ENCODE measurements at places on chromosomes 5 and 9.

- no peak for DNase-seq
Measured at GRCh38 chr9:34958411-34958982, 412 bp downstream of the PHF24 start.

- DNase-seq = no peak
Measured at GRCh38 chr5:165242646-165243045, 1737.2 kb downstream of the MAT2B start.

DNA sequence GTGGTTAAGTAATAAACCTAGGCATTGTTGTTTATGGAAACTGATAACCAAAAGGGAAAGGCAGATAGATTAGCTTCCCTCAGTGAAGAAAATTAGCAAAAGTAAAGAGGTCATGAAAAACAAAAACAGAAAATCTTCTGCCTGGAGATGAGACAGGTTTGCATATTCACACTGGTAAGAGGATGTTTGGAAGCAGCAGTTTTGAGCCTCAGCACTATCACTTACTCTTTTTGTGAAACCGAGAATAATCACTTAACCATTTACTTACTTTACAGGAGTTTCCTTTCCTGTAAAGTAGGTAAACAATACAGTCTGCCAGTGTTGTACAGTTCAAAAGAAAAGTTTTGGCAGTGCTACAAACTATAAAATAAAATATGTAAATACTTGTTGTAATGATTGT, 35.5 kb upstream of the EMB start:
- no peak for DNase-seq

GRCh38 chr9:91530829-91531228, 107.2 kb upstream of the NFIL3 start:
- no peak for DNase-seq

GRCh38 chr5:75690669-75691068, 26.6 kb downstream of the POC5 start:
- no peak for DNase-seq

DNA sequence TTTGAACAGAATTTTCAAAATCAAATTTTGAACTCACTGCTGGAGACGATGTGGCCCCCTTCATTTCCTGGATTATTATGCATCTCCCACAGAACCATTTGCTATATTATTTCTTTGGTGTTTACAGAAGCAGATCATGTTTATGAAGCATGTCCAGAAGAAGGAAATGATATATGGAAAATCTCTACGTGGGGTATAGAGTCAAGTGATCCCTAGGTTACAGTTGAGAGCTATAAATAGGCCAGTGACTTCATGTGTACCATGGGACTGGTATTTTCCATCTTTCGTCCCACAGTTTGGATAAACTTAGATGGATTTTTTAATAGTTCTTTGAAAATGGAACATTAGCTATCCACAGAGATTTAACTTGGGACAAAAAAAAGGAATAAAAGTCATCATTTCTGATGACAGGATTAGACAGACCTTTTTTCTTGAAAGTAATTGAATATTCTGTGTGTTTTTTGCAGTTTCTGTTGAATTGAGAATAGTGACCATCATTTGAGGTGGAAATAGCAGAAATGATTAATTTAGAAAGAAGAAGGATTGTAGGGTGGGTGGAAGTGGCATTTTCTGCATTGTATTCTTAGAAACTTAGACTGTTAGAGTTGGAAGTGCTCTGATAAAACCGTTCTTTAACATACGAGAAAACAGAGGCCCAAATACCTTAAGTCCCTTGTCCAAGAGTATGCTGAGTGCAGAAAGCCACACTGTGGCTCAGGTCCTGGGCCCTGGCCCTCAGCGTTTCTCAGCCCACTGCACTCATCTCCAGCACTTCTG, 136.4 kb downstream of the PIP5K1B start:
- DNase-seq = no peak

DNA sequence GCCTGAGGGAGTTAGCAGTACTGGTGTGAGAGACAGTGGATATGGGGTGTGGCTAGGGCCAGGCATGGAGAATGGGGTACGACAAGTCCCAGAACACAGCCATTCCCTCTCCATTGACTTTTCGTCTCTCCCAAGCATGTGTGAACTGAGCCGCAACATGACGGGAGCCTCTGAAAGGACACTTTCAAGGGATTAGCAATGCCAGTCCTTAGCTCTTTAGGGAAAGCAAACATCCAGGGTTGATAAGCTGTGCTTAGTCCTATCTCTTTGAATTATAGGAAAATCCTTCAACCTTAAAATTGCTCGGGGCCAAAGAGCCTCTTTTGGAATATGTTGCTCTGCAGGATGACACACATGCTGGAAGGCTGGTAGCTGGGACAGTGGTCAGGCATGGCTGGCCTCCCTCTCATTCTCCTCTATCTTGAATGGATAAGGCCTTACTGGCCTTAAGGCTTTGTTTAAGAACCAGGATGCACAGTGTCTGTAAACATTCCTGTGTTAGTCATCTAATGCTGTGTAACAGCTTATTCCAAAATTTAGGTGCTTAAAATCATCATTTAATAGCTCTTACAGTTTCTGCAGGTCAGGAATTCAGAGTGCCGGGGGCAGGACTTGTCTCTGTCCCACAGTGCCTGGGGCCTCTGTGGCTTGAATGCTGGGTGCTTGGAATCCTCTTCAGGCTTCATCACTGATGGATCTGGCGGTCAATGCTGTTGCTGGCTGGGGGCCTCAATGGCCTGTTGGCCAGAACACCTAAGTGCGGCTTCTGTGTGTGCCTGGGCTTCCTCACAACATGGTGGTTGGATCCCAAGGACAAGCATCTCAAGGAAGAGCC, 95.3 kb downstream of the PTTG1 start:
- DNase-seq = no peak

- DNase-seq = no peak
Measured at GRCh38 chr5:98700730-98701129, 72.7 kb upstream of the RGMB start.

- no peak for DNase-seq
Measured at GRCh38 chr9:90504486-90504885, 138.1 kb downstream of the DIRAS2 start.

DNA sequence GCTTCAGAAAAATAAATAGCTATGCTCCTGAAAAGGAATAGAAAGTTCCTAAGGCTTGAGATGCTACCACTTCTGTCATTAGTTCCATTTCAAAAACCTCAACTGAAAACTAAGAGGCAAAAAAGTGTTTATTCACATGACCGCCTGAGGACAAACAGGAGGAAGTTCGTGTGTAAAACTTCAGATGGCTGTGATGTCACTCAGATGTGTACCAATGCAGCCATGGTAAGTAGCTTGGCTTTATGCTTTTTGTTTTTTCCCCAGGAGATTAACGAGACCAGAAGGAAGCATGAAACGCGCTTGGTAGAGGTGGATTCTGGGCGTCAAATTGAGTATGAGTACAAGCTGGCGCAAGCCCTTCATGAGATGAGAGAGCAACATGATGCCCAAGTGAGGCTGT, 33.0 kb downstream of the LMNB1 start:
- no peak for DNase-seq

- no peak for DNase-seq
Measured at GRCh38 chr5:87099291-87099839, 168.3 kb upstream of the RASA1 start.

- DNase-seq = no peak
Measured at GRCh38 chr9:97759581-97760288, 62.6 kb upstream of the XPA start.

DNA sequence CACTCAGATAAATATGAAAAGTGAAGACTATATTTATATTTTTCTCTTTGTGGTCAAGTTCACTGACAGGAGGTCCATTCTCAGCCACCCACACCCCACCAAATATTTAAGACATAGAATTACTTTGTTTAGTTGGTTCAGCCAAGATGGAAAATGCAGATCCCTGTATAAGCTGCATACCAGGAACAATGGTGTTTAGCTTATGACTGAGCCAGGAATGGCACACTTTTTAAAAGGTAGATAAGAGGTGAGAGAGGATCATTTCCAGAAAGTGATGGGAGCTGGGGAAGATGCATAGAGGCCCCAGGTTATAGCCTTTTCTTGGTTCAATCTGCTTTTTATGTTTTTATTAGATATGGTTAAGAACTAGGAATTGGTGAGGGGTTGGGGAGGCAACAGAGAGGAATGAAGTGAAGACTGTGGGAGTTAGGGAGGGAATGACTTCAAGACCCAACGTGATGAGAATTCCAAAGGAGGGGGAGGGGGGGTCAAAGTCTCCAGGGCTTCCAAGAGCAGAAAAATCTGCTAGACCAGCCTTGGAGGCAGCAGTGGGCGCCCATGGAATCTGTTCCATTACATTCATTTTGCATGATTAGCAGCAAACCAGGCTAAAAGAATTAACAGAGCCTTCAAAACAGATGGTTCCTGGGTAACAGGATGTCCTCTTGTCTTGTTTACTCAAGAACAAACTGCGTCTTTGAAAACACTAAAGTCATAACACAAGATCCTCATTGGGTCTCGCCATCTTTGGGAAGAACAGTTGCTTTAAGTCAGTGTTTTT, 95.2 kb downstream of the FGF1 start:
- DNase-seq = no peak

- peak; percentile 97 for DNase-seq
Measured at GRCh38 chr9:35161713-35162604, at the start of gene UNC13B. UNC13B (plus strand) TSS chr9:35162009; CDS start chr9:35162284, 275 bp downstream.

DNA sequence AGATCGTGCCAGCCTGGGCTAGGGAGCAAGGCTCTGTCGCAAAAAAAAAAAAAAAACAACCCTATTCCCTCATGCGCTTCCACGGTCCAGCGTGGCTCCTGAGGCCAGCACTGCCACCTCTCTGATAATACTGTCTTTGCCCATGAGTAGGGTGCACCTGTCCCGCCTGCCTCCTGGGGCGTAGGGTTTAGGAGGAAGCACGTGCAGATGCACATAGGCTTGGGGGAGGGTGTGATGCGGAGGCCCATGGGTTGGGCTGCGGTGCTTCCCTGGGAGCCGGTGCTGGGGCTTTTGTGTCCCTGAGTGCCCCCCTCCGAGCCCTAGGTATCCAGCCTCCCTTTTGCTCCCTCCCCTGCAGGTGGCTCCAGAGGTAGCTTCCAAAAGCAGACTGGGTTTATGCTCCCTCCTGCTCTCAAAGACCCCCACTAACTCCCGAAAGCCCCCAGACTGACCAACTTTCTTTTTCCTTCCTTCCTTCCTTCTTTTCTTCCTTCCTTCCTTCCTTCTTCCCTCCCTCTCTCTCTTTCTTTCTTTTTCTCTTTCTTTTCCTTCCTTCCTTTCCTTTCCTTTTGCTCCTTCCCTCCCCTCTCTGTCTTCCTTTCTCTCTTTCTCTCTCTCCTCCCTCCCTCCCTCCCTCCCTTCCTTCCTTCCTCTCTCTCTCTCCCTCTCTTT, 12.8 kb downstream of the FGFR4 start:
- DNase-seq = no peak

DNA sequence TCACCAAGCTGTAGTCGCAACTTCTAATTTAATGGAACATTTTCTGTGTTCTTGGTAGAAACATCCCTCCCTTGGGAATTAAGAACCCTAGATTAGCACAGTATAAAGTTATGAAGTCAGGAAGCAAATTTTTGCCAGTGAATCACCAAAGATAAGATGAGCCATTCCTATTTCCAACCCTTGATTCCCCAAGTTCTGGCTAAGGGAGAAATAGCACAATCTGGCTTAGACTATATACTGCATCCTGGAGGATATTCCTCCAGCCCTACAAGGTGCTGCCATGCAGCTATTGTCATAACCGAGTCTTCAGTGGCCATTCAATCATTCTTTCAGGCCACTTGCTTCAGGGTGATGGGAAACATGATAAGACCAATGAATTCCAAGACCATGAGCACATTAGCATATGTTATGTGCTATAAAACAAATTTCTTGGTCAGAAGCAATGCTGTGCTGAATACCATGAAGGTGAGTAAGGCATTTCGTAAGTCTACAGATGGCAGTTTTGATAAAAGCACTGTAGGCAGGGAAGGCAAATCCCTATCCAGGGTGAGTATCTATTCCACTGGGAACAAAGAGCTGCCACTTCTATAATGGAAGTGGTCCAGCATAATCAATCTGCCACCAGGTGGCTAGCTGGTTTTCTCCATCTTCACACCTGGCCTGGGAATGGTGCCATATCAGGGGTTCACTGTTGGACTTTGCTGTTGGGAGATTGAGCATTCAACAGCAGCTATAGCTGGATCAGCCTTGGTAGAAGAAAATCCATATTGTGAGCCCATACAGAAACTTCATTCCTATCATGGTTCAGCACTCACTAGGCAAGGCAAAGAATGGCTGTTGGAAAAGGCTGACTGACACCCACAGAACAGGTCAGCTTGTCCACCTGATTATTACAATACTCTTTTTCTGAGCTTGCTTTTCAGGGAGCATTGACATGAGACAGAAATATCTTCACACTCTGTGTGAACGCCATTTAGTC, 19.6 kb upstream of the ARL15 start:
- no peak for DNase-seq

DNA sequence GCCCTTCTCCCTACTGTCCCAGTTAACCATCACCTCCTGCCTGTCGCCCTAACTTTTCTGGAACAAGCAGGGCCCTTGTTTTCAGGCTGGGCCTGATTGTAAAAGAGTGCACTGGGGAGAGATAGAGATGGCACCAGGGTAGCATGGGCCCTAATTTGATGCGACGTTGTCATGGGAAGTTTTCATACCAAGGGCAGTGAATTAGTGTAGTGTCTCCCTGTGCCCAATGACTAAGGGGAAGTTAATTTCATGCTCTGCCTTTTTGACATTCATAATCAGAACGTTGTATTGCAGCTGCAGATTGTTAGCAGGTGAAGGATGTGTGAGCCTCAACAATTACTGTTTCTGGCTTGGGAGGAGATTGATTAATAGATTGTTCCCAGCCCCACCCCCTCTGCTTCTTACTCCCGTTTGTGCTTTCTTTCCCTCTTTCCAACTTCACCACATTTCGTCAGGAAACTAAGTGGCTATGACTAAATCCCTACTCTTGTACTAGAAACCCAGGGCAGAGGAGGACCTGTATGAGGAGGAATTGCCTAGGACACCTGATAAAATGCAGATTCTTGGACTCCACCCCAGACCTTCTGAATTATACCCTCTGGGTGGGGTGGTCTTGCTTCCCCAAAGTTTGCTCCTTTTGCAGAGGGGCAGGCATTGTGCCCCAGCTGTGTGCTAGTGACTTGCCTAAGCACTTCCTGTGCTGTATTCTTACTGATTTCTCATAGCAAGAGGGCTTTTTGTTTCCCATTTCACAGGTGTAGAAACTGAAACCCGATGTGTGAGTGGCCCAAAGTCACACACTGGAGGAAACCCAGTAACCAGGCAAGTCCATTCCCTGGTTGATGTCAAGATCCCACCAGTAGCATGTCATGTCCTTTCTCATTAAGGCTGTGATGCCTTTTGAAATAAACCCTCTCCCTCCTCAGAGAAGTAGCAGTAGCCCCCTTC, 56.3 kb downstream of the DAB2IP start:
- DNase-seq = no peak

DNA sequence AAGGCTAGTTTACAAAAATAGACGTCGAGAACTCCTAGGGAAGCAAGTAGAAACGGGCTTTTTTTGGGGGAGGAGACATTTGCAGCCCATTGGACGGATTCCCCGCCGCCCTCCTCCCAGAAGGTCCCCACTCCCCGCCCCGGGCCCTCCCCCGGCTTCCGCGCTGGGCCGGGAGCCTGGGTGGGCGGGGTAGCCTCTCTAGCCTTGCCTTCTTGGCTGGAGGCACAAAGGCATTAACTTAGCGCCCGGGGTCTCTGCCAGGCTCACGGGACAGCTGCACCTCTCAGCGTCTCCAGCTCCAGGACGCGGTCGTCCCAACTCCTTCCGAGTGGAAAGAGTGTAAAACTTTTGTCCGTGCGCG, at the start of gene DMRTA1:
Gene DMRTA1 (plus strand): TSS at position 236 of the 361 bp plus-strand sequence. CDS start 242 bp downstream, outside the sequence.
- peak; percentile 45 for DNase-seq

GRCh38 chr9:123761905-123762605, 167.9 kb downstream of the DENND1A start:
- no peak for DNase-seq

Measured in mesothelial cell of epicardium (in vitro differentiated cells).